NCI-H1417 treated with DMSO at 0.1 percent for 48 hours (cell line): ENCODE measurements at places on chromosomes 2 and 18.

GRCh38 chr2:236691799-236692167 lies 122.2 kb downstream of the ACKR3 start:
- no peak for DNase-seq

- DNase-seq: no peak
Measured at GRCh38 chr2:191713837-191714236, 35.9 kb downstream of the NABP1 start.

- no peak for DNase-seq
Measured at GRCh38 chr18:53747663-53748160, 476.8 kb downstream of the MBD2 start.

DNA sequence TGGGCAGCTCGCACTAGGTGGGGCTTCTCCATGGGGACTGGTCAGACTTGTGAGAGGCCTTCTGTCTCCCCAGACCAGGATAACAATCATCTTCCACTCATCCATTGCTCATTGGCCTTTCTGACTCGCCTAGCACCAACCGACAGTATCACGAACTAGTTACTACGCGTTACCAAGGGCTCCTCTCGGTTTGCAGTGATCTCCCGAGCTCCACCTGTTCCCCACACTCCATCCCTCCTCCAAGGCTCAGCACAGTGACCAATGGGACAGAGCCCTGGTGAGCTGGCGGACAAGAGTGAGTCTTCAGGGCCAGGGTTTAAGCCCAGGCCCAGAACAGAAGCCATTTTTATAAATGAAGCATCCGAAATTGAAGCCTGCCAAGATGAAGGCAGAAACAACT lies 42.8 kb upstream of the SMAD7 start:
- no peak for DNase-seq

GRCh38 chr18:12694032-12694431 lies 8.5 kb downstream of the CEP76 start:
- DNase-seq: no peak

GRCh38 chr2:29130295-29130694 lies 15.1 kb downstream of the CLIP4 start:
- no peak for DNase-seq

DNA sequence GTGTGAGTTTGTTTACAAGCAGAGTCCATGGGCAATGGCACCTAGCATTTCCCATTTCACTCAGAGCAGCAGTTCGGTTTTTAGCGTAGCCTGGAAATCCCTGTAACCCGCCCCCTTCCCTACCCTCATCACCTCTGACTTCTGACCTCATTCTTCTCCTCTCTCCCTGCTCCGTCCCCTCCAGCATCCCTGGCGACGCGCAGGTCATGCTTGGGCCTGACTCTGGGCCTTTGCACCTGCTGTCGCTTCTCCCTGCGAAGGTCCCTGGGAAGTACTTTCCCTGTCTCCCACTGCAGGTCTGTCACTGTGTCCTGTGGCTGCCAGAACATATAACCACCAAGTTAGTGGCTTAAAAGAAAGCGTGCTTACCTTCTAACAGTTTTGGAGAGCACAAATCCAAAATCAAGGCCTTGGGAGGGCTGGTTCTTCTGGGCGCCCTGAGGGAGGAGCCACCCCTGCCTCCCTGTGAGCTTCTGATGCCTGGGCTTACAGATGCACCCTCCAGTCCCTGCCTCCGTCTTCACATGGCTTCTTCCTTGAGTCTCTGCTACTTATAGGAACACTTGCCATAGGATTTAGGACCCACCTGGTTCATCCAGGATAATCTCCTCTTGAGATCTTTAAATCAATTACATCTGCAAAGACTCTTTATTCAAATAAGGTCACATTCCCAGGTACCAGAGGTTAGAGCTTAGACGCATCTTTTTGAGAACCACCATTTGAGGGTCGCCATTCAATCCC lies 8.1 kb upstream of the RAB17 start:
- DNase-seq: no peak

DNA sequence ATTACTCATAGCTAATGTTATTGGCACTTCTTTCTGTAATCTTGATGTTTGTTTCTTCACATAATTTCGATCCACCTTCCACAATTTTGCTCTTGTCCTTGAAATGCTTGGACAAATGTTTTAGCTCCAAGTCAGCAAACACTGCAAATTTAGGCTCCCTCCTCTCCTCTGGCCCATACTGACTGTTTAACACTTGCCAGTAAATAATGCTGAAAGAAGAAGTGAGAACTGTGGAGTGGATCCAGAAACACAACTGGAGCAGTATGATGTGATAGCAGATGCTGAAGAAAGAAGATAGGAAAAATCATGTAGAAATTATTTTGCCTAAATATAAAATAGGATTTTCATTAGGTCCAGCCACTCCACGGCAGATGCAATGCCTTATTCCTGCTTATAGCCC lies 415.0 kb upstream of the GYPC start:
- no peak for DNase-seq

DNA sequence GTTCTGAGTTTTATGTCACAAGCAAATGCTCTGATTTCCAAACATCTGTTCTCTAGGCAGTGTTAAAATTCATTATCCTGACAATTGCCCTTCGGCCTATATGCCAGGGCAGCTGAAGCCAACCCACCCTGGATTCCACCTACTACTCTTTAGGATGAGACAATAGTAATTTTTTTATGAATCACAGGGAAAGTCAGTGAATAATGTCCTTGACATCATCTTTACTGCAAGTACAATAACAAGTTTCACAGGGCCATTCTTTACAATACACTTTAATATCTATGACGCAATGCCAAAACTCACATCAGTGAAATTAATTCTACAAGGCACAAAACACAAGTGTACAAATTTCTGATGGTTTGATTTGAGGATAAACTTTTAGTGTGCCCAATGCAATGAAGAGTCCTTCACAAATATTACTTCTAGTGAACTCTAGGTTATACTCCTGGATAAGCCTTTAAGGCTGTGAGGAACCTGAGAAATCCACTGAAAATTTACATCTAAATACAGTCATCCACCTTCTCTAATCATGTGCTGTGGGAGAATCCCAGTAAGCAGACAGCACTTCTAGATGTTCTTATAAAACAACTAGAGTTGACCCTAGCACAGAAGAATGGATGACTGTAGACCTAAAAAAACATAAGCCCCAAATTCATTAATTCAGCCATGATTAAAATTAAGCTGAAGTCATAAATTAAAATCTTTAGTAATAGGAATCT lies 77.3 kb upstream of the CTLA4 start:
- no peak for DNase-seq

DNA sequence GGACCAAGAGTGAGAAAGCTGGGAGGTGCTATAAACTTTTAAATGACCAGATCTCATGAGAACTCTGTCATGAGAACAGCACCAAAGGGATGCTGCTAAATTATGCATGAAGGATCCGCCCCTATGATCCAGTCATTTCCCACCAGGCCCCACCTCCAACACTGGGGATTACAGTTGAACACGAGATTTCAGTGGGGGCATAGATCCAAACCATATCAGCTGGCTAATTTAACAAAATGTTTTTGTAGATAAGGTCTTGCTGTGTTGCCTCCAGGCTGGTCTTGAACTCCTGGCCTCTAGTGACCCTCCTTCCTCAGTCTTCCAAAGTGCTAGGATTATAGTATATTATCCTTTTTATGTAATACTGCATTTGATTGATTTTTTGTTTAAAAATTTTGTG lies 56.0 kb downstream of the NBEAL1 start:
- DNase-seq: no peak

DNA sequence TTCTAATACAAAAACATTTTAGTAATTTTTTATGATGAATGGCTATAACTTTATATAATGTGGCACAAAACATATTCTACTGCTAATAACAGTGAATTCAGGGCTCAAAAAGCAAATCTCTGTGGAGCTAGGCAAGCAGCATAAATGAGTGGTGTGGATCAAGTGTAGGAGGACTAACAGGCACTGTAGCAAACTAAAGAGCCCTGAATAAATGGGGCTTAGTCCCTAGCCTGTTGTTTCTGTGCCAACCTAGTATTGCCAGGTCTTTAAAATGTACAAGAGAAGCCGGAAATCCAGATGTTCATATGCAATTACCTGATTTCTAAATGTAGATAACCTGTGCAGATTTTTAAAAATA lies 18.5 kb downstream of the REL start:
- DNase-seq: no peak

- no peak for DNase-seq
Measured at GRCh38 chr2:191187105-191187829, 36.5 kb upstream of the STAT4 start.

DNA sequence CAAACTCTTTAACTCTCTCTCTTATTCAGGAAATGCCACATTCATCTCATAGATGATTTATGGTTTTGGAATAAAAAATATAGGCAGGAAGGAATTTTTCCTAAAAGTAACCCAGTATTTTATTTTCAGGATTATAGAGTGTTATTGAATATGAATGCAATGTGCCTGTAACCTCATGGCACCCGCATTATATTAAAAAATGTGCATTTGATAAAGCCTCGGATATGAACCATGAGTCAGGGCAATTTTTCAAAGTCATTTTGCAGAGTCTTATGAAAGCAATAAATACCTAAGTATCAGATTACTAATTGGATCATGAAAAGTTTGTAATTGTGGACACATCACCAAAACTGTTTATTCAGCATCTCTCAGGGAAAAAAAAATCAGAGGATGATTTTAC lies 573.8 kb downstream of the TSN start:
- DNase-seq: no peak

DNA sequence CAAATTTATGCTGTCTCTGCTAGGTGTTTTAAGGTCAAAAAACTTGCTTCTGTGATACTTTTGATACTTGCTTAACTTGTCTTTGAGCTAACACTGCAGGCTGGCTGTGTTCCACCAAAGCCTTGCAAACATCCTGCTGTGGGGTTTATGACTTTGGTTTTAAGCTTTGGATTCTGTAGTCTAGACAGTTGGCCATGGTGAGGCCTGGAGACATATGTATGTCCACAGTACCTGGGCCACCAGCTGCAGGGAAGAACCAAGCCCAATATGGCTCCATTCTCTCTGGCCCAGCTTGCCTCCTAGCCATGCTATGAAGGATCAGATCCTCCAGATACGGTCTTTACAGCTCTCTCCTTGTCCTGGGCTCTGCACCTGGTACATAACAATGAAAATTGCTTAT lies 113.9 kb downstream of the INO80D start:
- no peak for DNase-seq

DNA sequence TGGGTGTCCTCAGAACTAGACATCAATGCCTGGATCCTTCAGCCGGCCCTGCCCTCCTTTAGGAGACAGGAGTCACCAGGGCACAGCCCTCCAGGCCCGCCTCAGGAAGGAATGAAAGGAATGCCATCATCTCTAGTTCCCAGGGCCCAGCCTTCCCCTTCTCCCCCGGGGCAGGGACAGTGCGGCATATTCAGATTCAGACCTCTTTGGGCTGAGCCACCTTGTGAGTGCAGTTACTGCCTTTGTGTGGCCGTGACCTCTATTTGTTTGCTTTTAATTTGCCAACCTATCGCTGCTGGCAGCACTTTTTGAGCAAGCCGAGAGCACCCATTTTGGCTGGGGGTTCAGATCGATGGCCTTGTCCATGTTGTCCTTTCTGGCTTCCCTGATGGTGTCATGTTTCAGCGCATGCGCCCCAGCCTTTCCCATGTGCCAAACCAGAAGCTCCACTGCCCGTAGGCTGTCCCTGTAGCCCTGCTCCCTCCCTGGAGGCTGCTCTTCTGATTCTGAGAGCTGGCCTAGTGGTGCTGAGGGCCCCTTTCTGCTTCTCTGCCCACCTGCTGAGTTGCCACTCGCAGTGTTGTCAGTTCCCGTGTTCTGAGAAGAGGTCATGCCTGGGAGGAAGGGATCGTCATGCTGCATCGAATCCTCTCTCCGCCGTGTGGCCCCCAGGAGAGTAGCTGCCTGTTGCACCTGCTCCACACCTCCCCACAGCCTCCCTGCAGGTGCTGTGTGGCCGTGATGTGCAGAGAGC lies 10.9 kb downstream of the ANKRD23 start:
- peak; percentile 78 for DNase-seq

- DNase-seq: no peak
Measured at GRCh38 chr2:3169106-3169870, 208.3 kb downstream of the EIPR1 start.

DNA sequence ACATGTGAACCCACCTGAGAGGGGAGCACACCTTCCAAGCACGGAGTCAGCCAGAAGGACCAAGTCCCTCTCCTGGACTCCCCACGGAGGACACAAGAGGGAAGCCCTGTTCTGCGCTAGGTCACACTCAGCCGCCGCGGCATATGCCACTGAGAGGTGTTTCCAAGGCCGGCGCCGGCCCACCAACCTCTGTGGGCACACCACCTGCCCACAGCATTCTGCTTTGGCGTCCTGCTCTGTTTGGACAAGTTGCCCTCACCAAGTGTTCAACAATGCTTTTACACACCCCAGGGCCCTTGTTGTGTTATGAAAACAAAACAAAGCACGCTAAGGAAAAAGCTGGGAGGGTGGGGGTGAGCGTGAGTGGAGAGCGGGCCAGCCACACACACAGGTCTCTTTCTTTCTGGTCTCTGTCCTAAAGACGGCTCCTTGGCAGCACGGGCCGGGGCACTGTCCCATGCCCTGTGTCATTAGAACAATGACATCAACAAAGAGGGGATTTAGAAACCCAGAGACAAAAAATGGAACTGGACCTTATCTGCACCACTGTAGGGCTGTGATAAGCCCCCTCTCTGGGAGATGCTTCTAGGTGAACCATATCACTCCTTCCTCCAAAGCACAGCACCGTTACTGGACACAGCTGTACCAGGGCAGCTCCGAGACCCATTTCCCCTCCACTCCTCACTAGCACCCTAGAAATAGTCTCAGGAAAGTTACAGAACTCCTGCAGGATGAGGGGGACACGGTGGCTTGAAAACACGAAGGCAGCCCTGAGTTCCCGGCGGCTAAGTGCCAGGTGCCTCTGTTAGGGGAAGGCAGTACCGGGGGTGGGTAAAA lies 17.0 kb downstream of the SMAD7 start:
- no peak for DNase-seq

DNA sequence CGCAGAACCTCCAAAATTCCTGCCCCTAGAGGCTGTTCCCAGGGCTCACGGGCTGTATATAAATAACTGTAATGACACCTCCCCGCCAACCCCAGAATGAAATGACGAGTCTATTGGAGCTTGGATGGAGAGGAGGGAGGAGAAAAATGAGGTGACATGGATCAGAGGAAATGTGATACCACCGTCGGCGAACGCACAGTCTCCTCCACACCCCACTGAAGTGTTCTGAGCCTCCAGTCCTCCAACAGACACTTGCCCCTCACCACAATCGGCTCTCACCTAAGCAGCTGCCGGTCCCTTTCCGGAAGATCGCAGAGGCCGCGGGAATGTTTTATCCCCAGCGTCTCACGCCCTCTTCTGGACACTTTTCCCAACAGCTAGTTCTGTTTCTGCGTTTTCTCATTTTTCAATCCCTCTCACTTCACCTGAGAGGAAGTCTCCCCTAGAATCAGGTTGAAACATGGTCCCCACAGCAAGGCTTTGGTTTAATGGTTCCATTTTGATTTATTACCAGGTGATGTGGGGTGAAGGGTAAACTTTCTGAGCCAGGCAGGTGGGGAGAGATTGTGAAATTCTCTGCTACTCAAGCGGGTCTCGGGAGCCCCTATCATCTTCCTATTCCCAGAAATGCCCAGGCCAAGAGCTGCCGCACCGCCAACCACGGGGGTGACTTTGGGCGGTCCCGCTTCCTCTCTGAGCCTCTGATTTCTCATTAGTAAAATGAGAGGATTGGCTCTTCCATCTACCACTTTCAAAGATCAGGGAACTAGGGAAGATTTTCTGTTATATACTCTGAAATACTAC lies 9.1 kb upstream of the MYO5B start:
- DNase-seq: peak; percentile 59
